Ammon's horn (tissue), 1 donor: ENCODE measurements at places on chromosomes 2 and 18.
A peak's percentile ranks its signal among the peaks of the same experiment; 100 is the strongest.

DNA sequence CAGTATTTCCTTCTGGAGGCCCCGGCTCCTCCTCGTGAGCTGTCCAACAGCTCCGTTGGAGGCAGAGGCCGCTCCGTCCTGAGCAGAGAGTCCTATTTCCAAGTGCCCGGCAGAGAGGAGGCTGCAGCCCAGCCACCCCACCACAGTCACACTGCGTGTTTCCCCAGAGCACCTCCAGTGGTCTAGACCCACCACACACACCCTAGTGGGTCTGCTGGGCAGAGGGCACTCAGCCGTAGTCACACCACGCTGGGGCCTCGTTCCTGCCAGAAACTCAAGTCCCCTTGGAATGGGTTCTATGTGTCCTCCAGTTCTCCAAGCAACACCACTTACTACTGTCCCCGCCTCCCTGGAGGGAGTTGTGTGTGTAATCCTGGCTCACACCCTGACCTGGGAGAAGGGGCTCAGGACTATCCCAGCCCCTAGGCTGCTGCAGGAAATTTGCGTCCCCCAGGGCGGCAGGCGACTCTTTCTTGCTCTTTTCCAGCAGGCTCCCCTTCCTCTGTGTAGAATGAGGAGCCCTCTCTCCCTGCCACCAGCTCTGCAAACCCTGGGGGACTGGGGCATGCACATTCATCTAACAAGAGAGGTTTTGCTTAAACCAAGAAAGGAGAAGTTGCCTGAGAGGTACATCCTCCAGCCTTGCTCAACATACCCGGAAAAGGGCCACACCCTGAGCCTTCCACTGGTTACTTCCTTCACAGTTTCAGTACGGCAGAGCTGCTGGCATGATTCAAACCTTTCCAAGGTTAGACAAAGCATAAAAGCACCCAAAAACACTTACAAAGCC, 114.1 kb downstream of the NDUFA10 start:
- DNase-seq: no peak

- no peak for DNase-seq
Measured at GRCh38 chr18:2568129-2568528, 3.2 kb downstream of the METTL4 start.

DNA sequence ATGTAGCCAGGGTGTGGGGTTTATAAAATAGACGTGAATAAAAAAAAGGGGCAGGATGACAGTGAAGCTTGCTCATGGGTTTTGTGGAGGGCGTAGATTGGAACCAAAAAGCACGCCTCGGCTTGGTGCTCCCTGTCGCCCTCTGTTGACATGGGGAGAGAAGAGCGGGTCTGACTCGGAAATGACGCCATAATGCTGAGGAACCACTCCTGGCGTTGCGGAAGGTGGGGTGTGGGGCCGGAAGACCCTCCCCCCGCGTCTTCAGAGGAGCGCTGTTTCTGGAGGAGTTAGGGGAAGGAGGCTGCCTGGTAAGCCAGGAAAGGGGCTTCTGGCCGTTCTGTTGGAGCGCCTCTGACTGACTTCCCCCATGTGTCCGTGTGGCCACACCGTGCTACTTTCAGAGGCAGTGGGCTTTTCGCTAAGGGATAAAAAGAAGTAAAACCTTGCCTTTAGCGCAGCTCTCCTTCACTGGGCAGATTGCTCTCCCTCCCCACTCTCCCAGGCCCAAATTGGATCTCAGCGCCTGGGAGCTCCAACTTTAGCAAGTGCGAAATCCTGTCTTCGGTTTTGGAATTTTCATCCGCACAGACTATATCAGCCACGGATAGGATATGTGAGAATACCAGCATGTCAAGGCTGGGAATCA, 42.8 kb downstream of the PLEKHA3 start:
- DNase-seq: peak; percentile 88

DNA sequence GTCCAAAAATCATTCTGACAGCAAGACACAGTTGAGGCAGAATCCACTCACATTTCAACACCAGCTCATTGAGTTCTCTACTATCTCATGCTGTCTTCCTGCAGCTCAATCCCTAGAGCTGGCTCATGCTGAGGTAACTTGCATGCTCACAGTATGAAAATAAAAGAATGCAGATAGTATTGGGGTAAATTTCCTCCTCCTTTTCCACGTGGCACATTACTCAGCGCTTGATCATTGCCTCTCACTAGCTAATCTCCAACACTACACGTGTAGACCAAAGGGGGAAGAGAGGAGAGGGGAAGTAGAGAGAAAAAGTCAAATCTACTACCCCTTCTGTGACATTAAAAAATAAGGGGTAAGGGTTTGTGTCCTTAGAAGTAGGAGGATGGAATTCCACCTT, 300.6 kb downstream of the AFF3 start:
- no peak for DNase-seq

DNA sequence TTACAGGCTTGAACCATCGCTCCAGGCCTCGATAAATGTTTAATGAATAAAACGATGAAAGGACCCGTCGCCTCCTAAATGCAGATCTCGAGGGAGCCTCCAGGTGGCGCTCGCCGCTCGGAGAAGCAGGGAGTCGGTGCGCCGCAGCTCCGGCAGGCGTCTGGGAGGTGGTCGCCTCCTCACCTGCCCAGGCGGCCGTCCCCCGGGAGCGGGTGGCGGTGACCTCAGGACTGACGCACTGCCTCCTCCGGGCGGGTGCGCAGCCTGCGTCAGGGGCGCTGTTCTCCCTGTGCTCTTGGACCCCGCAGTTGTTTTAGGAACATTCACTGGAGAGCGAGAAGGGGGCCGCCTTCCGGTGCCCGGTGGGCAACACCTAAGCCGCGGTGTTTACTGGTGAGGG, 38.6 kb upstream of the POLE4 start:
- peak; percentile 69 for DNase-seq

DNA sequence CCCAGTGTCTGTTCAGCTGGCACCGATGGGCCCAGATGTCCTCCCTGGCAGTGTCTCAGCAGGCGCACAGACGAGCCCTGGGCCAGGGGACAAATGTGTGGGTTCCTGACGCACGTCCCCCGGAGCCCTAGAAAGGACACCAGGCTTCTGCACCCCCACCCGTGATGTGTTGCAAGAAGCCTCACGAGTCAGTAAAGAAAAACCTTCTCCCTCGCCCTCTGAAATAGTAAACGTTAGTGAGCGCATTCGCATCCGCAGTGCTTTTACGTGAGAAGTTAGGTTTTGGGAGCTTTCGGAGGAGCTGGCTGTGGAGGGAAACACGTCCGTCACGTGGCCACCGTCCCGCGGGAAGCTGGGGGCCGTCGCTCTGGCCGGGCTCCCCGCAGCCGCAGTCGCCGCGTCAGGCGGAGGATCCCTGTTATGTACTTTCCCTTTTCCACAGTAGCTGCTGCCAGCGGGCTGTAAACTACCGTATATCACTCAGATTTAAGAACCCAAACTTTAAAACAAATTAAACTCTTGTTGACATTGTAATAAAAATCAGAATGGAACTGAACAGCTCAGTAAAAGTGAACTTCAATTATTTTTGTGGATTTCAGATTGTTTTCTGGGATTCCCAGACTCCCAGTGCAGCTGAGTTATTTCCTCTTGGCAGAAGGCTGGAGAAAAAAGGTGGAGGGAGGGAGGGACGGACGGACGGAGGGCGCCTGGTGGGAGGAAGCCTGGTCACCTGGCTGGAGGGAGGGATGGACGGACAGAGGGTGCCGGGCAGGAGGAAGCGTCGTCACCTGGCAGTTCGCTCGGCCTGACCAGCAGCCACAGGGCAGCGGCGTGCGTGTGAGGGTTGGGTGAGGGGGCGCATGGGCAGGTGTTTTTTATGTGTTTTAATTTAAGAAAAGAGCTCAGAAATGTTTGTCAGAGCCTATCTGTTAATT, 112.1 kb downstream of the NFATC1 start:
- peak; percentile 84 for DNase-seq

GRCh38 chr18:44799907-44800421, 119.3 kb downstream of the SETBP1 start:
- DNase-seq: no peak

DNA sequence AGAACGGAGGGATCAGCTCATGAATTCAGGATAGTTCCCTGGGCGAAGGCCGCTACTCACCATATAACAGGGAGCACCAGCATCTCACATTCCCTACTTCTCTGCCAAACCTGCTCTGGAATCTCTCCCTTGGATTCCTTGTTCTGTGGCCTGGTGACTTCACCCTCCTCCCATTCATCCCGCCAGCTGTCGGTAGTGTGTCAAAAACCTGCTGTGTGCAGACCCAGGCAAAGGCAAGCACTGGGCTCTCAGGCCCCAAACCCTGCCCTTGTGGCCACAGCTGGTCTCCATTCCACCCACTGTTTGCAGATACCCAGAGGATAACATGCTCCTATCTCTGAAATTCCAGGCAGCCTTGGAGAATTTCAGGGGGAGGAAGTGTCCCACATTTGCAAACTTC, 151.6 kb downstream of the CAPN13 start:
- DNase-seq: no peak

- no peak for DNase-seq
Measured at GRCh38 chr18:48854780-48855179, 96.0 kb downstream of the SMAD7 start.

- peak; percentile 47 for DNase-seq
Measured at GRCh38 chr2:18741895-18742732, 152.7 kb upstream of the NT5C1B start.

DNA sequence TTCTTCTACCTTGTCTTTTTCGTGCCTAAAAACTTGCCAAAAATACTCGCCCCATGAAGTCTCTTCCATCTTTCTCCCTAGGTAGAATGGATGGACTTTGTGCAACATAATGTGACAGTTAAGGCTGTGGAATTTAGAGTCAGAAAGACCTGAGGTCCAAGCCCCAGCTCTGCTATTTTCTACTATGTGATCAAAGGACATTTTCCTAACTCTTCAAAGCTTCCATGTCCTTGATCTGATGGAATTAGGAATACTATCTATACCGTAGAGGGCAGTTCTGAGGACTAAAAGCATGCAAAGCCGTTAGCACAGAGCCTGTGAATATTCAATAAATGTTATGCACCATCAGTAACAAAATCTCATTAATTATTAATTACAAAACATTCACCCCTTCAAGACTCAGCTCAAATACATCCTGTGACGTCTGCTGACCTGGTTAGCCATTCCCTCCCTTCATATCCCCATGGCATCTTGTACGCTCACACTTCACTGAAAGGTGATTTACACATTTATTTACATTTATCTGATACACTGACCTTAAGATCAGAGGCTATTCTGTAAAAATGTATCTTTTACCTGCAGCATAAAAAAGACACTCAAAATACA, 15.1 kb downstream of the IWS1 start:
- DNase-seq: no peak

- no peak for DNase-seq
Measured at GRCh38 chr2:51350100-51350499, 318.2 kb upstream of the NRXN1 start.

DNA sequence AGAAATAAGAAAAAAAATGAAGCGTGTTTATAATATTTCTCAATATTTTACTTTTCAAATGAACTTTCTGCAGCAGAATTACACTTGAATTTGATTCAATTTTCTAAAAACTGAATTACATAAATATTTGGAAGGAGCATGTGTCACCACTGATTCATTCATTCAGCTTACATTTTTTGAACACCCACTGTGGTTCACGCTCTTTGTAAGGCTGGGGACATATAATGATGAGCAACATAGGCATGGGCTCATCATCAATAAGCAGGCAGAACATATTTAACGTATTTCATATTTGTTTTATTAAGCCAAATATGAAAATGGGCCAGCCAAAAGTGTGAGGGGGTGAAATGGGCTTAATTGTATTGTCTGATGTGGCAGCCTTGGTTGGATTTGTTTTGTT, 209.1 kb downstream of the CTNNA2 start:
- DNase-seq: no peak

DNA sequence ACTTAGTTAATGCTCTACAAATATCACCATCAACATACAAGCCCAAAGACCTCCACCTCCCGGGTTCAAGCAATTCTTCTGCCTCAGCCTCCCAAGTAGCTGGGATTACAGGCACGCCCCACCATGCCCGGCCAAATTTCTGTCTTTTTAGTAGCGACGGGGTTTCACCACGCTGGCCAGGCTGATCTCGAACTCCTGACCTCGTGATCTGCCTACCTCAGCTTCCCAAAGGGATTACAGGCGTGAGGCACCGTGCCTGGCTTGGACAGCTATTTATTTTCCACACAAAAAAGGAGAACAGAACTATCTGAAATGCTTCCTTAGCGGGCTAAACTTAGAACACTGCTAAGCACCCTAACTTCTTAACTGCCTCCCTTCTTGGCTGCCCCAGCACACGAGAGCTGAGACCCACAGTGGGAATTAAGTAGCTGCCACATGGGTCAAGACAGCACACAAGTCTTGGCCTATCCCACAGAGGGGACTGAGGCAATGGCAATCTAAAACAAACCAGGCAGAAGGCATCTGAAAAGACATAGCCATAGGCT, 24.8 kb downstream of the CYTIP start:
- DNase-seq: no peak

DNA sequence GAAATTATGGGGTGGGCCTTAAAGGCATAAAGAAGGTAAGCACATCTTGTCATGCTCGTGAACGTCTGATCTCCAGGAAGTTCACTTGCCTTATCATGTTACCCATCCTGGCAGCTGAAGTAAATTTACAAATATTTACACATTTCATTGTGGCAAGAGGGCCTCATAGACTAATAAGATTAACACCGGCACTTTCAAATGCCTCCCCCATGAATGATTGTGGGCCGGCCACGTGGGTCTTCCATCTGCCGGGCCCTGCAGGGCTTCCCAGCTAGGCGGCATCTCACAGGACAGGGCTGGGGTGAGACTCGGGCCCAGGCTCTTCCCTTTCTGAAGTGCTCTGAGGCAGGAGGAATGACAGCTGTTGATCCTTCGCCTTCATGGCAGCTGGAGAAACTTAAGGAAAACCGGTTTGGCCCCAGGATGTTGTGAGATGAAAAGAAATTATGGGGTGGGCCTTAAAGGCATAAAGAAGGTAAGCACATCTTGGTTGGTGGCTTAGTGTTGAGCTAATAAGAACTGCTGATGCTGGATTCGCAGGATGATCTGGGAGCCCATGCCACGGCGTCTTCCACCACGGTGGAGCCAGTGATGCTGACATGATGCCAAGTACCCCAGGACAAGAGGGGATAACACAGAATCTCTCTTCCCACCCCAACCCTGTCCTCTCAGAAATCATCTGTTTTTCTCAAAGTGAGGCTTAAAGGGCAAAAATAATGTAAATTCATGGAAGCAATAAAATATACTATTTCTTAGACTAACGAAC, 176.3 kb downstream of the SEPTIN10 start:
- DNase-seq: no peak

DNA sequence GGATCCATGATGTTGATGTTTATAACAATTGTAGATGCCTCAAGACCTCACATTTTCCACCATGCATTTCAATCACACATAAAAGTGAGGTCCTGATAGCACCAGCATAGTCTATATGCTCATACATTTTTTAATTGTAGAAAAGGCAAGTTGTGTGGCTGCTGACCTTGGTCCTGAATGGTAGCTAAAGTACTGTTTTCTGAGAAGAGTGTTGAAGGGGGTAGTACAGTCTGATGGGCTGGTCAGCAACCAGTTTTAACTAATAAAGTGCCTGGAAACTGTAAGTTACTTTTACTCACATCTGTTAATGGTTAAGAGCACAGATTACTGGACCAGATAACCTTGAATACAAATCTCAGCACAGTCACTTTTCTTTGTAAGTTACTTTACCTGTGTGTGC, 15.9 kb downstream of the ZNF638 start:
- no peak for DNase-seq
